ENCODE measurements at places on chromosomes 1 and 21.

DNA sequence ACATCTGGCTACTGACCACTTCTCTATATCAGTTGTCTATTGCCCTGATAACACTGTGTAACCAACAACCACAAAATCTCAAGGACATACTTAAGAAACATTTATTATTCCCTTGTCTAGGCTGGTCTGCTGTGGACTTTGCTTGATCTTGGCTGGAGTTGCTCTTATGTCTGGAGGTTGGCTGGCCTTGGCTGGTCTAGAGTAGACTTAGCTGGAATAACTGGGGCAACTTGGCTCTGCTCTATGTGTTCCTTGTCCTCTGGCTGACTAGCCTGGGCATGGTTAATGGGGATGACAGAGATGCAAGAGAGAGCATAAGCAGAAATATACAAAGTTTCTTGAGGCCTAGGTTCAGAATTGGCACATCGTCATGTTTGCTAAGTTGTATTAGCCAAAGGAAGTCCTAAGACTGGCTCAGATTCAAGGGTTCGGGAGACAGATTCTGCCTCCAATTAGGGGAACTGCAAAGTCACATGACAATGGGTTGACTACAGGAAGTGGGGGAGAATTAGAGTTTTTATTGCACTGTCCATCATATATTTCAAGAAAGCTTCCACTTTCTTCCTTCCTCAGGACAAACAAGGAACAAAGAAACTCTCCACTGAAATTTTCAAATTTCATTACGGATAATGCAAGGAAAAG is 61.4 kb upstream of the HMCN1 start:
- ATAC-seq = no peak

- no peak for ATAC-seq
Observed at GRCh38 chr1:91283421-91283726, 121.3 kb downstream of the HFM1 start.

DNA sequence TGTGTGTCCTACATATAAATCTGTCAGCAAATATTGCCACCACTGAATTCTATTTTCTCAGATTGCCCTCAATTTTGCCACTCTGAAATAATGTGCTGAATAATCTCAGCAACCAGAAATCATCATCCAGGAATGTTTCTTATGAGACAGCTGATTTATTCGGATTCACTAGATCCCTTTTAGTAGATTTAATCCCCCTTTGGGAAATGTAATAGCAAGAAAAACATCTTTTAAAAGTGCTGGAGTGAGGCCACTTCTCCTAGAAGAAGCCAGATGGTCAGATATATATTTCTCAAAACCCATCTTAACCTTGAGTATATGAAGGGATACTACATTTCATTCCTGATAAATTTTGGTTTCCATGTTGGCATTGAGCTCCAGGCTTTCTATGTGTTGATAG is 327.7 kb downstream of the SMYD3 start:
- no peak for ATAC-seq

DNA sequence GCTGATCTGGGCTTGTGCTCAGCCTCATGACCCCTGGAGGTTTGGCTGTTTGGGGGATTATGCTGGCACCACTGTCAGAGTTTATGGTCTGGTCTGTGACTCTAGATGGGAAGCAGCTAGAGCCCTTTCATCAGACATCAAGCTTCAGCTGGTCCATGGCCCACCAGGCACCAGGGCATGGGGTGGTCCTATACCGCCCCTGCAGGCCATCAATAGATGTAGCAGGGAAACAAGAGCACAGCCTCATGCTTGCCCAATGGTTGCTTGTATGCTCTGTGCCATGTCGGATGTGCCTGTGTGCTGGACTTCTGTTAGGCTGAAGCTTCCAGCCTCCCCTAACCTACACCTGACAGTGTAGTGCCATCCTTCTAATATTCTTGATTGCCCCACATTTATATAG is 71.1 kb upstream of the CD34 start:
- ATAC-seq = no peak

DNA sequence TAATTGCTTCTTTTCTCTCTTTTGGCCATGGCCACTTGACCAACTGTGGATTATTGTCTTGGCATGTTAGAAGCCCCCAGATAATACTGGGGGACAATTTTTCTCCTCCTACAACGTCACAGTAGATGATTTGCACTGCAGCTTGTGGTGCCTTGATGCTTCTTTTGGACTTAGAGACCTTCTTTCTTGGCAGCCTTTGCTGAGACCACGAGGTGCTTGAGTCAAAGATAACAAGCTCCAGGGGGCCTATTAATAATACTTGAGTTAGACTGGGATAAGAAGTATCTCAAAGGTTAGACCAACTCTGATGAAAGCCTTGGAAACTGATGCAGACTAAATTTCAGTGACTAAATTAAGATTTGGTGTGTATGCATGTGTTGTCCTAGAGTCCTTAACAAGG is 3.2 kb downstream of the PPP1R12B start:
- no peak for ATAC-seq

GRCh38 chr1:89524369-89525168 is at the start of gene LRRC8B:
Gene LRRC8B, plus strand, starts transcription at chr1:89524829. Its CDS starts 57,822 bp downstream, at chr1:89582651.
- peak; percentile 97 for ATAC-seq

DNA sequence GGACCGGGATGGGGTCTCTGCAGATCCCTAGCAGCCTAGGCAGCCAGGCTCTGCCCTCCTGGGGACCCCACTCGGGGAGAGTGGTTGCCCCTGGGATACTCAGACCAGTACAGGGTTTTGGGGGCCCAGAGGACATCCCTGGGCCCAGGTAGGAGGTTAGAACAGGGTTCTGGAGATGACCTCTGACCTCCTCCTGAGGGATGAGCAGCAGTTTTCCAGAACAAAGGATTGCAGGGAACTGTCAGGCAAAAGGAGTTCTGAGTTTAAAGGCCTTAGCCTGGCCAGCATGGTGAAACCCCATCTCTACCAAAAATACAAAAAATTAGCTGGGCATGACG is 20.4 kb upstream of the VPS13D start:
- peak; percentile 12 for ATAC-seq

DNA sequence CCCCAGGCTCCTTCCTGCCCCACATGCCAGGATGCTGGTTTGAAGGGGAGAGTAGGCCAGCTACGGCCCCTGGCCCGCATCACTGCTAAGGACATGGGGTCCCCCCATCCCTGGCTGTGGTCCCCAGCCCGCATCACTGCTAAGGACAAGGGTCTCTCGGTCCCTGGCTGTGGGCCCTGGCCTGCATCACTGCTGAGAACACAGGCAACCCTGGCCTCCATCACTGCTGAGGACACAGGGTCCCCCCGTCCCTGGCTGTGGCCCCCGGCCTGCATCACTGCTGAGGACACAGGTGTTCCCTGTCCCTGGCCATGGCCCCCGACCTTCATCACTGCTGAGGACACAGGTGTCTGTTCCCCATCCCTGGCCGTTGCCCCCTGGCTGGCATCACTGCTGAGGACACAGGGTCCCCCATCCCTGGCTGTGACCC is 448 bp upstream of the OBSCN start:
- no peak for ATAC-seq

DNA sequence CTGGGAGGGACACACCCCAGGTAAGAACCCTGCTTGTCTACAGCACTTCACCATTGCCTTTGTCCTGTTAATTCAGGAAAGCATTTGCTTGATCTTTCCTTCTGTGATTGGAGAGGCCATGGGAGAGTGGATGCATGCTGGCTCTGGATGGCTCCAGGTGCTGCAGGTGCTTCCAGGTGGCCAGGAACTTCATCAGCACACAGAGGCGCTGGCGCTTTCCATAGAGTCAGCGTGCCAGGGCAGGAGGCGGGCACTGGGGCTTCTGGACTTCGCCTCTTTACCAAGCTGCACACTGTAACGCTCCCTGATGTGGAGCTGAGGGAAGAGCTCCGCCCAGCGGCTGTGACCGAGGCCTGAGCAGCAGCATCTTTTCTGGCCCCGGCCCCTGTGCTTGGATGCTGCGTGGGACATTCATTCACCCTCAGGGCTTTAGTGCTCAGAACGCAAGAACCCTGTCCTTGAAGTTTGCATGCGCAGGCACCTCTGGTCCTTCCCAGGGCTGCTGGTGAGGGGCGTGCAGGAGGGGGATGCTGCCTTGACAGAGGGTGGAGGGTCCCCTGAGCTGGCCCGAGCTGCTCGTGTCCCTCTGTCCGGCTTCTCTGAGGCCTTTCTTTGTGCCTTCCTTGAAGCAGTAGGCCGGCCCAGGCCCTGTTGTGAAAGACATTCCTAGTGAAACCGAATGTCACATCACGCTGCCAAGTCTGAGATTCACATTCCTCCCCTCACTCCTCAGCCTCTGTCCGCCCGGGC is 1.6 kb upstream of the MX2 start:
- ATAC-seq = peak; percentile 1

DNA sequence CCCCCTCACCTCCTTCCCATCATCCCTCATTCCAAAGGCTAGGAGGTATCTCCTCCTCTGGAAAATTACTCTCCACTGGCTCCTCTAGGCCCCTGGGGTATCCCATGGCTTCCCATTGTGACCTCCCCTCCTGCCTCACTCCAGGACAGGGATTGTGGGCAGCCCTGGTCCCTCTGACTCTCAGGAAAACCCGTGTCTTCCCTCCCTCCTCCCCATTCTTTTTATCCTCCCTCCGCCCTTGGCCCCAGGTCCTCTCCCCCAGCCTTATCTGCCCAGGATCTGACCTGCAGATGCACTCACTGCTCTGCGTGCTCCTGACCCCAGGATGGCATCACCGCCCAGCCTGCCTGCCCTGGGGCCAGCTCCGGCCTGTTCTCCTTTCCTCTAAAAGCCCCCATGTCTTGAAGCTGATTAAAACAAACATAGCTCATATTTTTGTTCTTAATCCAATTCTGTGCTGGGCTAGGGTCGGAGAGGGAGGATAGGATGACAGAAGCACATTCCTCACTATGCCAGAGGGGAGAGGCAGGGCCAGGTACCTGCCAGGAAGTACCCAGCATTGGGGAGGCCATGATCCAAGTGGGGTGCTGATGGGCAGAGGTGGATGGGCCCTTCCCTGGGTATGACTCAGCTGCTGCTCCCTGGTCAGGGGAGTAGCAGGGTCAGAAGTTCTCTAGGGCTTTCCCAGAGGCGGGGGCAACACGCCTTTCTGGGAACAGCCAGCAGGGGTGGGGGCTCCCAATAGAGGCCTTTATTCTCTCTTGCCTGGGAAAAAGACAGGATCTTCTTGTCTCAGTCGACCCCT is 13.8 kb upstream of the UBL4B start:
- ATAC-seq = peak; percentile 44

DNA sequence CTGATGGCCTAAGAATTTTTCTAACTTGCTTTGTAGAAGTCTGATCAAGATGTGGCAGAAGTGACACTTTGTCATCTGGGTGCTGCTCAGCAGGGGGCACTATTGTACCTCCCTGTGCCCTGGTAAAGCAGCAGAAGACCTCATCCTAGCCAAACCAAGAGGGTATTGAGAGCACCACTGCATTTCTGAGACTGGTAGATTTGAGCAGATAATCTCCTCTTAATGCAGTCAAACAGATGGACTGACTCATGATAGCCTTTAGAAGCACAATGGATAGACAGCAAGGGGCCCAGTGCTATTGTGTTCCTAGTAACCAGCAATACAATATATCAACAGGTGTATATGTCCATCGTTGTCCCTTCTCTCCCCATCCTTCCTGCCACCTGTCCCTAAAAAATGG is 5.7 kb downstream of the TPM3 start:
- no peak for ATAC-seq

DNA sequence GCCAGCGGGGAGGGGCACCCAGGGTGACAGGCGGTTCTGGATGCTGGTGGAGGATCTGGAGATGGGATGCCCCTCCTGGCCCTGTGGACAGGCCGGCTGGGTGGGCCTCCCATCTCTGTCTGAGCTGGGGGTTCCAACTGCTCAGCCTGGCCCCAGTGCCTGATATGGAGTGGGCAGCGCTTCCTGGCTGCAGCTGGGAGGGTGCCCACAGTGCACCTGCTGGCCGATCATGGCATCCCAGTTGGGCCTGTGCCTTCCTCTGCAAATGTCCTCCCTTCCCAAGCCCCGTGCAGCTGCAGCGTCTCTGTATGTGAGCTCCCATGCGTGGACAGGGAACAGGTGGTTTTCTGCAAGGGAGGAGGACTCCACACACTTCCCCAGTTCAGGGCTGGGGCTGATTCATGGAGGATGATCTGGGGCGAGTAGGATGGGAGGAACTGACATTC is 2.1 kb downstream of the PFKL start:
- ATAC-seq = no peak

GRCh38 chr1:204320382-204320804 is 39.3 kb downstream of the PLEKHA6 start:
- no peak for ATAC-seq

DNA sequence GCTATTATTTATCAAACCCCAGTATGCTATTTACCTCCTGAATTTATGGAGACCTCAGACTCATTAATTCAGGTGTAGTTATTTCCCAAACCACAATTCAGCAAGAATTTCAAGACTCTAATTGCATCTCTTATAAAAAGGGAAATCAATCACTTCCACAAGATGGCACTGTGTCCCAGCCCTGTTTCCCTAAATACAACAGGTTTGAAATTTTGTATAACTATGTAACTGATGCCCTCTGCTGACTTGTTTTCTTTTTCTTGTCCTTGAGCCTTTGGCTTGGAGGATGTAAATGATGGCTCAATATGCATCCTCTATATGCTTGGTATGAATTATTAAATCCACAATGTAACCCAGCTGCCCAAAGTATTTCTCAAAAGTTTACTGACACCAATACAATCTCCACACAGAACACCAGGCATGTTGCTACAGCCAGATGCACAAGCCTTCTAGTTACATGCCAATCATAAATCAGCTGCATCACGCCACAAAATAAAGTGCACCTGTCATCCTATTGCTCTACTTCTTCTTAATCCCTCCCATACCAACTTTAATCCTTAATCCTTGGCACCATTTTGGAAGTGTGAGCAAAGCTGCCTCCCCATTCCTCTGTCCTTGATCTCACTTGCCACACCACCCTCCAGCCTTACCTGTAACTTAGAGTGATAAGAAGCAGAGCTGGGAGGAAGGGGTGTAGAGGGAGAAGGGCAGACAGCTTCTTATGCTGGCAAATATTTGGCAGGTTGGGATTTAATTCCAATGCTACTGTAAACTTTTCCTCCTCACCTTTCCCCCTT is 9.0 kb downstream of the C1orf105 start:
- peak; percentile 68 for ATAC-seq

- no peak for ATAC-seq
Observed at GRCh38 chr1:30966690-30967369, 58.3 kb upstream of the SDC3 start.

DNA sequence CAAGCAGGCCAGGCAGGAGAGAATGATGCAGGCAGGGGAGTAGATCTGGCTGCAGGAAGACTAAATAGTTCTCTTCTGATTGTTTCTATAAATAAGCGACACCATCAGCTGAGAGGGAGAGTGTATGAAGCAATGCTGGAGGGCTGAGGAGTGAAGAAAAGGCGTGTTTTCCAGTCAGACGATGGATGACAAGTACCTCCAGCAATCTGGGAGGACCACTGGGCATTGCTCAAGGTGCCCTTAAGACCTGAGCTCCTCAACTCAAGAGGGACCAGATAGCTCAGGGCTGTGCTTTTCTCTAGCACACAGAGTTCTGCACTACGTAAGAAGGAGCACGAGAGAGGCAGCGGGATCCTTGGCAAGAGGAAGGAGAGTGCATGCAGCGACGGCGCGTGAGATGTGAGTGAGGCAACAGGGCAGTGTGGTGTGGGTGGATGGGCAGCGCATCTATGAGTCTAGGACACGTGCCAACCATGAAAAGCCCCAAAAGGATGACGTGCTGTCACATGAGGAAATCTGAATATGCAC is 36.0 kb downstream of the PABPC4 start:
- ATAC-seq = peak; percentile 31
